ENCODE measurements at places on chromosomes 16 and 17. TPM values are rescaled to one million over a fixed set of nuclear protein-coding genes. Genes with fewer than 3 reads are reported as not detected.
A peak's percentile ranks its signal among the peaks of the same experiment; 100 is the strongest.

Gene NPIPB6
- total RNA-seq: not detected

Gene DNASE1L2
- total RNA-seq: 1.4 TPM

Gene LRRC36
- not detected for total RNA-seq

DNA sequence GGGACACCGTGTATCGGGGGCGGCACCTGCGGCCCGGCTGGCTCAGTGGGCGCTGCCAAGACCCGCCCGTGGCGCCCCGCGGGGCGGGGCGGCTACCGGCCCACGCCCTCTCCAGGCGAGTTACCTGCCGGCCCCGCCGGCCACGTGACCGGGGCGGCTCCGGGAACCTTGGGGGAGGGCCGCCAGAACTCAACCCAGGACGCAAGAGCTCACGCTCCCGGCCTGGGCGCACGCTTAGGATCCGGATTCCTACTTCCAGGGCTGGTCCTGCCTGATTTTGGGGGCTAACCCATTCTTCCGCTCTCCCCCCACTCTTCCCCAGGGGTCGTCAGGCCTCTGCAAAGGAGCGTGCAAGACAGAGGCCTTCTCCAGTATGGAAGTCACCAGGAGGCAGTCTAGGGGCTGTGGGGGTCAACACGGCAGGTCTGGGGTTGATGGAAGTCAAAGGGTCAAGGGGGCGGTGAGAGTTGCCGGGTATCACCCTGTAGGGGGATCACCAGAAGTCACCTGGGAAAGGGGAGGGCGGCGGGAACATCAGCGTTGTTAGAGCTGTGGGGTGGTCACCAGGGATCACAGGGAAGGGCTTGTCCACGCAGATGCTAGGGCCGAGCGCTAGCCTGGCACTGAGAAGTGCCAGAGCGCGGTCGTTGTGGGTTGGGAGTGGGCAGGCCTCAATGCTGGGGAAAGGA lies 354 bp upstream of the ESRP2 start:
- DNase-seq: no peak

DNA sequence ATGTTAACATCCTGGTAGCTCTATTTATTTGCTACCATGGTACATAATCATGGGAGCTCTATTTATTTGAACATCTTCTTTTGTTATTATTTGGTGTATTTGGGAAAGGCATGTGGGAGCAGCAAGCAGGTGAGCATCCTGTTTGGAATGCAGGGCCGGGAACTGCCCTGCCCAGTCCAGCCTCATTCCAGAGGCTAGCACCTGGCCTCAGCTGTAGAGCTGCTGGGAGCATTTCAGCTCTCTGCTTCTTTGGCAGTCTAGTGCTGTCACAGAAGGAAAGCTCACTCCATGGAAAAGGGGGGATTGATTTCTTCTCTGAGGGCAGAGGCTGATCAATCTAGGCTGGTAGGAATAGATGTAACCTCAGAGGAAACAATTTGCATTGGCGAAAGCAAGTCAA lies 112.5 kb downstream of the WWOX start:
- DNase-seq: no peak

DNA sequence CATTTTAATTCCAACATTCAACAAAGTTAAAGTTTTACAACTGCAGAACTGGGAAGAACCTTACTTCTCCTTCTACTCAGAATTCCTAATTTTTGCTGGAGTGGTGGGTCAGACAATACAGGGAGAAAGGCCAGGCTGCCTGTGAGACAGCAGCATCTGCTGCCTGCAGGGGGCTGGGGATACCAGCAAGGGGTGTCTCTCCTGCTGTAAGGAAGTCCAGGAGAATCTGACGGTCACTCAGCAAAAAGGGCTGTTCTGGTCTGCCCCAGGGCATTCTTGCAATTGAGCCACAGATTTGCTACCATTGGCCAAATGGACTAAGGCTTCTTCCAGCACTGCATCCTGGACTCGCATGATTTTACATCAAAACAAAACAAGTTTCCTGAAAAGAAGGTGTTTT lies 426.6 kb upstream of the CDH11 start:
- peak; percentile 51 for DNase-seq

DNA sequence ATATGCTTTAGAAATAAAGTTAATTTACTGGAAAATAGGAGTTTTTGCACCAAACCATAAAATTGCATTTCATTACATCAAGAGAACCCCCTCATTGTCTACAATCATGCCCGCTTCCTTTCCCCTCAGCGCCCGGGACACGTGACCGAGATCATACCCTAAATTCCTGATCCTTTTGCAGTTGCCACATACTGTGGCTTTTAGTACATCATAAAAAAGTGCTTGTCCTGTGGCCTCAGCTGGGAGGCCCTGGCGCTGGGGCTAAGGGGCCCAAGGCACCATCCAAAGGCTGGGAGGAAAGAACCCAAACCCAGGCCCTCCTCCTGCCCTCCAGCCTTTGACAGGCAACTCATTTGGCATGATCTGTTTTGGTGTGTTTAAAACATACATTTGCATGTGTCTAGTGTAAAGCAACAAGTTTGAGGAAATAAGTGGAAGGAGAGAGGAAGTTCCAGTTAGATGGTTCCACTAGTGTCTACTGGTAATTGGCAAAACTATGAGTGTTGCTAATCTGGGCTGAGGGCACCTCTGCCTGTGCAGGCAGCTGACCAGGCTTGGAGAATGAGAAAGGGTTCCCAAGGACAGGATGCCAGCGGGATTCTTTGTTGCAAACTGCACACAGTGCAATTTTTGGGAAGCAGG lies 6.0 kb downstream of the CDK5R1 start:
- DNase-seq: no peak

DNA sequence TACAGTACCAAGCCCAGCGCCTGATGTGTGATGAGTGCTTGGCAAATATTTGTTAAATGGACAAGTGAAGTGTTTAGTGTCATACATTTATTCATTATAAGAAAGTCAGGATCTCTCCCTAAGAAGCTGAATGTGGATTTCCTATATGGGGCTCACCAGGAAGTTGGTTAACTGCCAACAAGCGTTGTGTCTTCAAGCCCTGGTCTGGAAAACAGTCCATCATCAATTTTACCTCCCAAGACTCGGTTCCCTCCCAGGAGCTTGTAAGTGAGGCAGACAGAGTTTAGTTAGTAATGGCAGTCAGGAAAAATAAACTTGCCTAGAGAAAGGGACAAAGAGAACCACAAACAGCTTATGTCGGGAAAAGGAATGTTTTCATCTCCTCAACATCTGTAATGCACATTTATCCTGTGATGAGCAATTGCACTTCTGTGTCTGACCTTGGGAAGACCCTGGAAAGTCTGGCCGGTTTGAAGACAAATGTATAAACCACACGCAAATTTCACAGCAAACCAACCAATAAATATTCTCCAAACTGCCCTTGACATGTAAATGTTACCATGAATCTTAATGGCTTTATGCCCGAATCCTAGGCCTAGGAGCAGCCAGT lies 28.3 kb downstream of the C16orf95 start:
- no peak for DNase-seq

GRCh38 chr17:60989379-60989778 lies 311.7 kb downstream of the BCAS3 start:
- no peak for DNase-seq

DNA sequence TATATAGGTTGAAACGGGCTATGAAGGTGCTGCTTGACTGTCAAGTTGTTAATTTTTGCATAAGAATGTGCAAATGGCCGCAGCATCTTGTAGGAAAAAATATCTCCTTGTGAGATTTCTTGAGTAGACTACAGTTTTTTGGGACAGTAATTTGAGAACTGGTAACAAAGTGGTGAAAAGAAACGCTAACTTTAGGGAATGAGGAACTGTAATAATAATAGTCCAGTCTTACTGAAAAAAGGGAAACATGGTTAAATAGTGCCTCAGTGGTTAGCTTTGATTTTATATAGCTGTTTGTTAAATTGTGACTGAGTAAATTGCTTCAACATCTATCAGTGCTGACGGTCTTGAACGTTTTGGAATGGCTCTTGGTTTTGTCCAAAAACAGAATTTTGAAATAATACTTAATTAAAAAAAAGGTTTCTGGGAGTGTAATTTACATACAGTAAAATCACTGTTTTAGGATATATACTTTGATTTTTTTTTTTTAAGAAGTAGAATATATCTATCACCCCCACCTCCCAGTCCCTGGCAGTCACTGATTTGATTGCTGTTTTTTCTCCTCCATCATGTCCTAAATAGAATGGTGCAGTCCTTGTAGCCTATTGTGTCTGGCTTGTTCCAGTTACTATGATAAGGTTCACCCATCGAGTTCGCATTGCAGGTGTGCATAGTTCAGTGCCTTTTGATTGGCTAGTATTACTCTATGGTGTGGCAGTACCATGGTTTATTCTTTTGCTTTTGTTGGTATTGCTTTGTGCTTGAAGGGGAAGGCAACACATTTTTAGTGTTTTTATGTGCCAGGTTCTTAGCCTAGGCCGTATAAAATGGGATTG lies 2.8 kb downstream of the HAPSTR1 start:
- DNase-seq: no peak

DNA sequence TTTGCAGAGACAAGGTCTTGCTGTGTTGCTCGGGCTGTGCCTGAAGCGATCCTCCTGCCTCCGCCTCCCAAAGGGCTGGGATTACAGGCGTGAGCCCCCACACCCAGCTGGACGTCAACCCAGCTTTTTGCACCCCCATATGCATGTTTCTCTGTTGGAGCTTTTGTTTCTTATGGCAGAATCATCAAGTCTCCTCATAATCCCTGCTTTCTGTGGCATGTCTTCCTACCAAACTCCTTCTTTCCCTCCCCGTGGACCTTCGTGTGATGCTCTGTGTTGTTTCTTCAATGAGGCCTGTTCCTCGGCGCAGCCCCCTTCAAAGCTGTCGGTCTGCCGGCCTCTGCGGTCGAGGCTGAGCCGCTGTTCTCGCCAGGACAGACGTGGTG lies 71.6 kb downstream of the METRNL start:
- DNase-seq: no peak

GRCh38 chr17:60526726-60527125 lies 684 bp upstream of the APPBP2 start:
- DNase-seq: no peak

DNA sequence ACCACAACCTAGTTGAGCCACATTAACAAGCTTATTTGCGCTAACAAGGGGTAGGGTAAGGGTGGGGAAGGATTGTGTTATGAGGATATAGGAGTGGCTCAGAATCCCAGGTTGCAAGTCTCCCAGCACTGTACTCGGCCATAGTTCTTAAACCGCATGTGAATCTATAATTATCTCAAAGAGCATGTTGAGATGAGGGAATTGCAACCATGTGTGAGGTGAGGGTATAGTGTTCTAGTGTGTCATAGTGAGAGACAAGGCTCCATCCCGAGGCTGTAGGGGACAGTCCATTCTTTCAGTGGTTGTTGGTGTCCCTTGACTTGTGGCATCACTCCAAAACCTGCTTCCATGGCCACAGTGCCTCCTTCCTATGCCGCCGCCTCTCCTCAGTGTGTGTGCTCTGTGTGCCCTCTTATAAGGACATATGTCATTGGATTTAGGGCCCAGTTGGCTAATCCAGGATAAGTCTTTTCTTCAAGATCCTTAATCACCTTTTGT lies 22.7 kb upstream of the ATP5MC1 start:
- DNase-seq: no peak

All from LHCN-M2 (cell line).